GM23248 (cell line): ENCODE measurements at places on chromosomes 12 and 14. TPM values are rescaled to one million over a fixed set of nuclear protein-coding genes. Genes with fewer than 3 reads are reported as not detected.

GRCh38 chr14:68936980-68937379 is 42.1 kb downstream of the ACTN1 start:
- no peaks in the 10 kb centered on the region for H3K27me3 ChIP-seq
- no peak overlapping the region for H3K4me3 ChIP-seq
- no peak for DNase-seq
- H3K4me1 ChIP-seq = peaks cover 70% of the 10 kb centered on the region

DNA sequence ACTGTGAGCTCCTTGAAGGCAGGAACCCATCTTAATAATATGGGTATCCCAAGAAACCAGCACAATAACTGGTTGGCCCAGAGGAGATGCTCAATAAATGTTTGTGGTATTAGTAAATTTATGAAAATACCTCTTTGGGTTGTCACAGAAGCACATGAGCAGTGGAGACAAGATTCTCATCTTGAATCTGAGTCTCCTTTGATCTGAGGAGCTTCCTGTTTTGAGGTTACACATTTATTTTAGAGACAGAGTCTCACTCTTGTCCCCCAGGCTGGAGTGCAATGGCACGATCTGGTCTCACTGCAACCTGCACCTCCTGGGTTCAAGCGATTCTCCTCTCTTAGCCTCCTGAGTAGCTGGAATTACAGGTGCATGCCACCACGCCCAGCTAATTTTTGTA is 247.4 kb downstream of the NRXN3 start:
- no peaks in the 10 kb centered on the region for H3K4me1 ChIP-seq
- no peaks in the 10 kb centered on the region for H3K27me3 ChIP-seq
- no peak overlapping the region for H3K27ac ChIP-seq
- no peaks in the 10 kb centered on the region for H3K36me3 ChIP-seq
- DNase-seq = no peak
- no peak overlapping the region for H3K4me3 ChIP-seq

The DERA gene
- 43.6 and 47.3 TPM in 2 replicates for total RNA-seq

DNA sequence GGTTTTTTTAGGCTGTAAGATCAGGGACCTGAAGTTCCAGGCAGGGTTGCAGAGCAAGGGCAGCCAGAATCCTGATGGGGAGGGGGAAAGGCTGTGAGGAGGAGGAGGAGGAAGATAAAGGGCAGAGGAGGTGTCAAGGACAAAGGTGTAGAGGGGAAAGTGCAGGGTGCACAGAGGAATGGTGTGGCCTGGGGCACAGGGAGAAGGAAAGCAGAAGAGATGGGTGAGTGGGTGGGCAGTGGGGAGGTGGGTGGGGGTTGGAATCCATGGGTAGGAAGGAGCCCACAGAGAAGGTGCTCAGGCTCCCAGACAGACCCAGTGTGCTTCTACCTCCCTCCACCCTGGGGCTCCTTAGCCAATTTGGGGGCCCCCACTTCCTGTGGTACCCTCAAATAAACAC is 11.2 kb downstream of the TRPV4 start:
- H3K36me3 ChIP-seq = no peaks in the 10 kb centered on the region
- no peak overlapping the region for H3K4me3 ChIP-seq
- no peak overlapping the region for H3K27ac ChIP-seq
- peaks cover 5% of the 10 kb centered on the region; the same call in 1 of the 2 replicates for H3K4me1 ChIP-seq
- no peaks in the 10 kb centered on the region for H3K27me3 ChIP-seq

- no peaks in the 10 kb centered on the region for H3K27me3 ChIP-seq
- H3K4me3 ChIP-seq = no peak overlapping the region
- no peak overlapping the region for H3K27ac ChIP-seq
- no peak for DNase-seq
Measured at GRCh38 chr12:67459173-67459572, 189.4 kb upstream of the DYRK2 start.

DNA sequence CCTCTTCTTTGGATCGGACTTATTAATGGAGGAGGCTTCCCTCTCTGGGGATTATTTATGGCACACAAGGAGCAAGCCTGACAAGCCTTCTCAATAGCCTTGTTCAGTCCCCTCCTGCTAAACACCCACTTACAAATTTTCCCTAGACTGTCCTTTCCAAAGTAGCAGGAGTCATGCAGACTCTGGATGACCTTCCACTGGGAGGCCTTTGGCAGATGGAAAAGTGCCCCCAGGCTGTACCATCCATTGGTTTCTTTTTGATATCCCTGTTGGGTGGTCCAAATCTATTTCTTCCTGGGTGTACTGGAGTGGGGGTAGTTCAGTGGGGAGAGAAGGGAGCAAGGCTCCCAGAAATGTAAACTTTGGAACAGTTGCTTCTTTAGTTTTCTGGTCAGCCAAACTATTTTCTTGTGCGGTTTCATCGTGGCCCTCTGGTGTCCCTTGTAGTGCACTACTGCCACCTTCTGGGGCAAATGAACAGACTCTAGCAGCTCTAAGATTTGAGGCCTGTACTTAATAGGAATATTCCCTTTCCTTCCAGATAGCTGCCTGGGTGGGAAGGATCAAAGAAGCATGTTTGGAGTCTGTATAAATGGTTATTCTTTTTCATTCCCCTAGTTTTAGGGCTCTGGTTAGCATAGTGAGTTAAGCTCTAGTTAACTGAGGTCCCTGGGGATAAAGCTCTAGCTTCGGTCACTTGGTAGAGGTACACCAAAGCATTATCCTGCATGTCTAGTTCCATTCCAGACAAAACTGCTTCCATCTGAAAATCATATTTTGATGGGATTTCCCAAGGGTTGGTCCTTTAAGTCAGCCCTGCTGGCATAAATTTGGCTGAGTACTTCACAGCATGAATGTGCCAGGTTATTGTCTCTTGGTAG is 409.5 kb downstream of the SLC6A15 start:
- no peak overlapping the region for H3K4me3 ChIP-seq
- no peaks in the 10 kb centered on the region for H3K36me3 ChIP-seq
- no peaks in the 10 kb centered on the region for H3K4me1 ChIP-seq
- H3K27me3 ChIP-seq = no peaks in the 10 kb centered on the region
- peak; percentile 81 for DNase-seq

- peaks cover 48% of the 10 kb centered on the region for H3K27me3 ChIP-seq
- no peak for DNase-seq
- H3K36me3 ChIP-seq = no peaks in the 10 kb centered on the region
Measured at GRCh38 chr12:48023386-48023785, 19.1 kb upstream of the COL2A1 start.

DNA sequence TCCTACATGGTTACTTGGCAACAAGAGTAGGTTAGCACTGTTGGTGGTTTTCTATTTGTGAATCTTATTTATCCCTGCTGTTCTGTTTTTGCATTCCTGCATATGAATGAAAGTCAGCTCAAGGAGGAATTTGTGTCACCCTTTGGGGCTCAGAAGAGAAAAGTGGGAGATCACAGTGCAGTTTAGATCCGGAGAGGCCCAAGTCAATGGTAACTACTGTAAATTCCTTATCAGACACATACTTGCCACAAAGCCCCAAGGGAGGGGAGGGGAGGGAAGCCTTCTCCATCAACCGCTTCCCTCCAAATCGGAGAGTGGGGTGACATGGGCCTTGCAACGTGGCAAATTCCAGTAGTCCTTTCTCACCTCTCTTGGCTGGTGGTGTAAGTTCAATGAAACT is 15.0 kb downstream of the GSG1 start:
- no peaks in the 10 kb centered on the region for H3K27me3 ChIP-seq
- H3K27ac ChIP-seq = no peak overlapping the region
- H3K36me3 ChIP-seq = peaks cover 6% of the 10 kb centered on the region; the same call in 1 of the 2 replicates
- H3K4me1 ChIP-seq = peaks cover 14% of the 10 kb centered on the region
- no peak overlapping the region for H3K4me3 ChIP-seq

The FAM186B gene
- total RNA-seq = 0.22 and 1.4 TPM in 2 replicates

GRCh38 chr14:68791078-68791901 is 1.6 kb downstream of the ZFP36L1 start:
- H3K4me1 ChIP-seq = peaks cover 20% of the 10 kb centered on the region
- peak overlapping the region; percentile 80 for H3K4me3 ChIP-seq
- H3K27me3 ChIP-seq = no peaks in the 10 kb centered on the region
- peak overlapping the region; percentile 100 for H3K27ac ChIP-seq
- peaks cover 48% of the 10 kb centered on the region for H3K36me3 ChIP-seq

DNA sequence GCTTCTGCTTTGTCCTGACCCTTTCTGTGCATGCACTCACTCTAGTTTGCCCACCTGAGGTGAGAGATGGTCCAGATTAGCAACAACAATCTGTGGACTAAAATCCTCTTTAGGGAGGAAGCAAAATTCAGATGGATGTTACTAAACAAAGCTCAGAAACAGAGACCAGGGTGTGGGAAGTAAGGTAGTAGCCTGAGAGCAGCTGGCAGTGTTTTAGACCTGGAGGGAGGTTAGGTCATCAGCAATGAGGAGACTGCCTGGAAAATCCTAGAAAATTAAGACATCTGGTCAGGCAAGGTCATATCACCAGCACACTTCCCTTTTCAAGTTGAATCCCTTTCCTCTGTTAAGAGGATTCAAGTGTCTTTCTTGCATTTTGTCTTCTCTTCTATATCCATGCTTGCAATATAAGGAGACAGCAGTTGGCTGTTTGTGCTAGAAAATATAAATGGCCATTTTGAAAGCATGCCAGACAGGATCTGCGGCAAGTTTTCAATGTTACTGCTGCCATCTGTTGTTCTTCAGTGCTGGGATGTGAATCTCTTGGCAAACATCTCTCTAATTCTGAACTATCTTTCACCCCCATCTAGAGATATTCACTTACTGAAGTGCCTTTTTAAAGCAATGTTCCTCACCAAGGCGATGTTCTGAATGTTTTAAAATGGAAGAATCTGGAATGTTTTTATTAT is 266.4 kb downstream of the NAV3 start:
- H3K27me3 ChIP-seq = no peaks in the 10 kb centered on the region
- DNase-seq = peak; percentile 60
- 0 out of 2 replicates have a peak, but pooled peaks cover 9% of the 10 kb centered on the region for H3K36me3 ChIP-seq

The MANSC1 gene
- 2.5 and 12.2 TPM in 2 replicates for total RNA-seq

DNA sequence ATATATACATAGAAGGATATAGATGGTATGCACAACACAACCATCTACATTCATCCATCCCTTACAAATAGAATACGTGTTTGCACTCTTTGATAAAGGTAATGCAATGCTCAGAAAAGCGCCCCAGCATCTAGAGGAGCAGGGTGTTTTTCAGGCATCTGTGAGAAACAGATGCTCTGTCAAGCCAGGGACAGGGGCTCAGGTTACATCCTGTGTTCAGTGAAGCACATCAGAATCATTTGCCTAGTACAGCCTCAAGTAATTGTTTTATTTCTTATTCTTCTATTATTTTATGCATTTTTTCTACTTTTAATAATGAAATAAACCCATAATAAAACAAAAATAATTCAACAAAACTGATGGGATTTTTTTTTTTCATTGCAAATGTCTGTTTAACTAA is 50.5 kb upstream of the HIF1A start:
- peak; percentile 20 for DNase-seq
- no peaks in the 10 kb centered on the region for H3K27me3 ChIP-seq
- no peak overlapping the region for H3K4me3 ChIP-seq
- H3K36me3 ChIP-seq = no peaks in the 10 kb centered on the region

The CPNE8 gene
- total RNA-seq = 3.2 and 4.1 TPM in 2 replicates

DNA sequence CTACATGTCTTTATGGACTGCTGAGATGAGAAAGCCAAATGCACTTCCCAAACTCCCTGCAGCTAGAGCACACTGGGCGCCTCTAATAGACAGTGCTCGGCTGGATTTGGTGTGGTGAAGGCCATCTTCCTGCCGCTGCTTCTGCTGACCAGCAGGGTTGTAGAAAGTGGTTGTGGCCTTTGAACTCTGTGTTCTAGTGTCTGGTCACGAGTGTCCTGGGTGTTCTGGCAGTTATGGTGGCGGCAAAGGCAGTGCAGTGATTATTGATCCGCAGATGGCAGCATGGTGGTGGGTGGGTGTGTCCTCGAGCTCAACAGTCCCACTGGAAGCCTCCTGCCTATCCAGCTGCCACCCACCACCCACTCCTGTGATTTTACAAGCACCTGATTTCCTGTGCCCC is 43.4 kb downstream of the SMIM41 start:
- H3K36me3 ChIP-seq = no peaks in the 10 kb centered on the region
- no peak overlapping the region for H3K4me3 ChIP-seq
- no peak for DNase-seq
- H3K4me1 ChIP-seq = no peaks in the 10 kb centered on the region
- no peaks in the 10 kb centered on the region; the same call in 1 of the 2 replicates for H3K27me3 ChIP-seq
- no peak overlapping the region for H3K27ac ChIP-seq

DNA sequence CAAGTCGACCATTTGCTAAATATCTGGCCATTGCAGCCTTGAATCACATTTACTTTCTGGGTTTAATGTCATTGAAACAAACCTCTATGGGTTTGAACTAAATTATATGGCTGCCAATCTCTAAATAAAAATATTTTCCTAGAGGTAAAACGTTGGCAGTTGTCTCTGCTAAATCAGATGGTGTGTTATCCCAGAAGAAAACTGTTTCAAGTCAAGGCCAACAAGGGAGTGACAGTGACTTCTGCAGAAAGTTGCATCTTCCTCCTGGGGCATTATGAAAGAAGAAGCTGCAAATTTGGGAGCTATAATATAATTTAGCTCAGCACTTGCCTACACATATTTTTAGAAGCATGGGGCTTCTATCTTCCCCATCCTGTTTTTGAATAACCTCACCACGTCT is 116.2 kb downstream of the TTC8 start:
- H3K4me1 ChIP-seq = peaks cover 5% of the 10 kb centered on the region; the same call in 1 of the 2 replicates
- no peak overlapping the region for H3K4me3 ChIP-seq

The UBE3B gene
- 32.0 and 34.7 TPM in 2 replicates for total RNA-seq

GRCh38 chr12:68621472-68622081 is 10.9 kb downstream of the RAP1B start:
- no peaks in the 10 kb centered on the region for H3K27me3 ChIP-seq
- H3K27ac ChIP-seq = peak overlapping the region; percentile 55
- peaks cover 83% of the 10 kb centered on the region for H3K4me1 ChIP-seq
- no peak for DNase-seq
- peaks cover 14% of the 10 kb centered on the region; the same call in 1 of the 2 replicates for H3K36me3 ChIP-seq

DNA sequence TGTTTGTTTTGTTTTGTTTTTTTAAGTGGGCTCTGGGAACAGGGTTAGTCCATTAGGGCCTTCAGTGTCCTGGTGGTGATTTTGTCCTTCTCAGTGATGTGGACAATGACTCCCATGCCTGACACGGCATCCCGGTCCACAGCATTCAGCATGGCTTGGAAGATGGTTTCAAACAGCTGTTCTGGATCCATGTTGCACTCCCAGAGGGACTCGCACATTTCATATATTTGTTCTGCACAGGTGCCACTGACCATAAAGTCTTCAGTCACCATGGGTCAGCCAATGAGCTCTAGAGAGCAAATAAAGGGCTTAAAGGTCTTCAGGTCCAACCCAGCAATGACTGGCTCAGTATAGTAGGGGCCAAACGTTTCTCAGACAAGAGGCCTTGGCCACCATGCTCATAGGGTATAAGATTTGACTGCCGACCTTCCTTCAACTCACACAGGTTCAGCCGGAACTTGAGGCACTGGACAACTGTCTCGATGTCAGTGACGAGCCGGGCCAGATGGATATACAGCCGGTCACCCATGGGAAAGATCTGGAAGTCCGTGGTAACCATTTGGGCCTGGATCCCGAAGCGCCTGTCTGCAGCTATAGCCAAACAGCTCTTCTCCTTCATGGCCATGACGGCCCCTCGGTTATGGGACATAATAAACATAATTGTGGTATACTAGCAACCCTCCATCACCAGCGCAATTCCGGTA is 18.0 kb downstream of the OR10P1 start:
- no peaks in the 10 kb centered on the region for H3K27me3 ChIP-seq
- no peak overlapping the region for H3K4me3 ChIP-seq
- H3K4me1 ChIP-seq = 0 out of 2 replicates have a peak, but pooled peaks cover 7% of the 10 kb centered on the region
- H3K36me3 ChIP-seq = no peaks in the 10 kb centered on the region

- peaks cover 68% of the 10 kb centered on the region for H3K4me1 ChIP-seq
- DNase-seq = peak; percentile 38
- no peak overlapping the region for H3K4me3 ChIP-seq
- 0 out of 2 replicates have a peak, but pooled peaks cover 6% of the 10 kb centered on the region for H3K36me3 ChIP-seq
Measured at GRCh38 chr12:65956056-65956738, 131.9 kb downstream of the HMGA2 start.
